RWPE1 (cell line): ENCODE measurements at places on chromosomes 1 and 21.
A peak's percentile ranks its signal among the peaks of the same experiment; 100 is the strongest.

GRCh38 chr1:231036416-231036815, 3.6 kb downstream of the FAM89A start:
- no peak for DNase-seq

DNA sequence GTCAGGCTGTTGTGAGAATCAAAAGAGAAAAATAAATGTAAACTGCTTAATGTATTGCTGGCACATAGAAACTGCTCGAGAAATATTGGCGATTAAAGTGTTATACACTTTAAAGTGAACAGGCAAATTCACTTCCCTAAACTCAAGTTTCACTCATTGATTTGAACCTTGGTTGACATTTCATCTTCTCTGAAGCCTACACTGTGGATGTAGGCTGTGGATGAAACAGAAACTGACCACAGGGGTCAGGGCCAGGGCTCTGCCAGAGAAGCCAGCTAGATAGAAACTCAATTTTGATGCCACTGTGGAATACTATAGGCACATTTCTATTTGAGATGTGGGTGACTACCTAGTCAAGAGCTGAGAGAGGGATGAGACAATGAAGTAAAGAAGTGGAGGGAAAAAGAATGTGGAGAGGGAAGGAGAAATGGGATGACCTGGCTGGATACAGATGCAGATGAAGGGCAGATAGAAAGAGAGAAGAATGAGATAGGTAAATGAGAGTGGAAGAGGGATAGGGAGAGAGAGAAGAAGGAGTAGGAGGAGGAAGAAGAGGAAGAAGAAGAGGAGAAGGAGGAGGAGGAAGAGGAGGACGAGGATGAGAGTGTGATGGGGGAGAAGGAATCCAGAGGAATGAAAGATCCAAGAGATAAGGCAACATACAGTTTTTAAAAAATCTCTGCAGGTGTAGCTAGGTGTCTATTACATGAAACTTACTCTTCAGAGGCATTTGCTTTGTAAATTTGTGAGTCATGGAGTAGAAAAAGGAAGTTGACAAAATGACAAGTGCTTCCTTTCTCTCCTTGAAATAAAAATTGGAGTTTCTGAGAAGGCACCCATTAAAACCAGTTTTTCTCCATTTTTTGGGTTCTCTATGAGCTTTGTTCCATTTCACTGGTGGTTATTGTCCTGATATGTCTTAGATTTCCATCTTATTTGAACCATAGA, 17.4 kb upstream of the CD1D start:
- no peak for DNase-seq

GRCh38 chr1:182392050-182393028, 749 bp upstream of the GLUL start:
- peak; percentile 17 for DNase-seq

- no peak for DNase-seq
Measured at GRCh38 chr1:20381961-20382360, 91.3 kb downstream of the VWA5B1 start.

DNA sequence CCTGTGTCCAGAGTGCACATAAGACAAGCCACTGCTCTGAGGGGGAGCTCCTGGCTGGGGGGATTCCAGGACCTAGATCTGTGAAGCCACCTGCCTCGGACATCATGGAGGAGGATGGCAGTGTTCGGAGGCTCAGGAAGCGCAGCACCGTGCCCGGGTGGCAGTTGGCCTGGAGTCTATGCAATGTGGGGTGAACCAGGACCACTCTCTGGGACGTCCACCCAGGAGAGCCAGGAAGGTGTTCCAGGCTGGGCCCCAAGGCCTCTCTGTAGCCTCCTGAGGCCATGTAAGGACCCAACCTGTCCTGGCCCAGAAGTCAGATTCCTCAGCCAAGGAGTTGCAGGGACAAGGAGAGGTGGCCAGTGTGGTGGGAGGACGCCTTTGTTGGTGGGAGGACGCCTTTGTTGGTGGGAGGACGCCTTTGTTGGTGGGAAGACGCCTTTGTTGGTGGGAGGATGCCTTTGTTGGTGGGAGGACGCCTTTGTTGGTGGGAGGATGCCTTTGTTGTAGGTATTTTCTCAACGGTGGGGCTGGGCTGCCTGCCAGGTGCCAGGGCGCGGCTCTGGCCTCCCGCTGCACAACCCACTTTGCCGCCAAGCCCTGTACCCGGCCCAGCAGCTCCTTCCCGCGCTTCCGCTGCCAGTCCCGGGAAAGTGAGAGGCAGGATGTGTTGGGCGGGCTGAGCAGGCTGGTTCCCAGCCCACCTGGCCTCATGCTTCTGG, 30.6 kb upstream of the BMP8B start:
- no peak for DNase-seq

DNA sequence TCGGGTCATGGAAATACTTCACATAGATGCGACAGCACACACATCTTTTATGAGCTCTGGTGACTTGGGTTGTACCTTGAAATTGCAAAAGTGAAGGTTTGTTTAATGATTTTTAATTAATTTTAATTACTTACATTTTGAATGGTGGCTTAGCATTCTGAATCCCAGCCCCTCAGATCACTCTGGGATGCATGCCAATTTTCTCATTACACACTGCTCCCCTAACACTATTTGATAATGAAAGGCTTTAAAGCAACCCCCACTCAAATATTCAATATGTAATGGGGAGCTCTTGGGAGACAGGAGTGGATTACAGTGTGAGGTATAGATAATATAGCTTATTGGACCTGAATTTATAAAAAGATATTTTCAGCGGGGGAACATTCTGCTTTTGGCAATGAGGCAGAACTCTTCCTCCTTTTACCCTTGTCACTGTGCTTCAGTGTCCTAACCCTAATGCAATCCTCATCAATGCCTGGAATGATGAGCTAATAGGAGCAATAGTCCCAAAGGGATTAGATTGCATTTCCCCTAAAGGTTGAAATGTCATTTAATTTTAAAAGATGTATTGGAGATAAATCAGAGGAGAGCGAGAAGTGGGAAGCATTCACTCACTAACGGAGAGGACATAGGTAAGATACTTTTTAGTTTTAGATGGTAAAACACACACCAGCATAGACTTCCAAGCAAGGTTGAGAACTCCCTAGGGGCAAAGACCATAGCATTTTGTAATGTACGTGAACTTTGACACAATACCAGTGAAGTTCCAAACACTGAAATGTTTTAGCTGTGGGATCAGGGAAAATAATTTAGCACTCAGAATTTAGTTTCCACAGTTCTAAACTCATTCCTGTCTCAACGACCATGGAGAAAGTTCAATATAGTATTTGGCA, 384.1 kb upstream of the PLXNA2 start:
- no peak for DNase-seq

GRCh38 chr1:77010937-77011336, 143.7 kb downstream of the ST6GALNAC5 start:
- DNase-seq, result no peak

DNA sequence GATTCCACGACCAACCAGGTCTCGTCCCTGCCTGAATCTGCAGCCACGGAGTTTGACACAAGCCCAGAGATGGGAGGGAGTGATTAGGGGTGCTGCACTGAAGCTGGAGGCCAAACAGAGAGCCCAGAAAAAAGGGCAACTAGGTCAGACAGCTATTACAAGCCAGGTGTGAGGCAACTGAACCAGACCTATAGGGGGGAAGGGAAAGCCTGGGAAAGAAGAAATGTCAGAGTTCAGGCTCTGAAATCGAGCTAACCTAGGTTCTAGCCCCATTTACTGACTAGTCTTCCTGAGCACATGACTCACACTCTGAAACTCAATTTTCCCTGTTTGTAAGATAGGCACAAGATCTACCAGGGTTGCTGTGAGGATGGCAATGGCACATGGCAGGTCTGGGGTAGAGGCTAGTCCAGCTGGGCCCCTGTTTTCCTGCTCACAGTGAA, 1.7 kb downstream of the DHCR24 start:
- no peak for DNase-seq

DNA sequence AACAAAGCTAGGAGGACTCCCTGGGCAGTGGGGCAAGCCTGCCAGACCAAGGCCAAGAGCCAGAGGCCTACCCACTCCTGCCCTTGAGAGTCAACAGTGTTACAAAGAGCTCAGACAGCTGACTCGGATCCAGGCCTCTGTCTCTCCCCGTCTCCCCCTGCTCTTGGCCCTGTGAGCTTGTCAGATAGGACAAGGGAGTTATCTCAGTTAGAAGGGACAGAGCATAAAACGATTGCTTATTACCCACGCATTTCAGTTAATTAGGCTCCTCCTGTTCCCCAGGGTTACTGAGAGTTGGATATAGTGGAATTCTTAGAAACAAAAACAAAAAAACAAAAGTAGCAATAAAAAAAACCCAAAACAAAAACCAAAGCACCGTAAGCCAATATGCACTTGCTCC, 1.3 kb downstream of the SLC41A1 start:
- no peak for DNase-seq

DNA sequence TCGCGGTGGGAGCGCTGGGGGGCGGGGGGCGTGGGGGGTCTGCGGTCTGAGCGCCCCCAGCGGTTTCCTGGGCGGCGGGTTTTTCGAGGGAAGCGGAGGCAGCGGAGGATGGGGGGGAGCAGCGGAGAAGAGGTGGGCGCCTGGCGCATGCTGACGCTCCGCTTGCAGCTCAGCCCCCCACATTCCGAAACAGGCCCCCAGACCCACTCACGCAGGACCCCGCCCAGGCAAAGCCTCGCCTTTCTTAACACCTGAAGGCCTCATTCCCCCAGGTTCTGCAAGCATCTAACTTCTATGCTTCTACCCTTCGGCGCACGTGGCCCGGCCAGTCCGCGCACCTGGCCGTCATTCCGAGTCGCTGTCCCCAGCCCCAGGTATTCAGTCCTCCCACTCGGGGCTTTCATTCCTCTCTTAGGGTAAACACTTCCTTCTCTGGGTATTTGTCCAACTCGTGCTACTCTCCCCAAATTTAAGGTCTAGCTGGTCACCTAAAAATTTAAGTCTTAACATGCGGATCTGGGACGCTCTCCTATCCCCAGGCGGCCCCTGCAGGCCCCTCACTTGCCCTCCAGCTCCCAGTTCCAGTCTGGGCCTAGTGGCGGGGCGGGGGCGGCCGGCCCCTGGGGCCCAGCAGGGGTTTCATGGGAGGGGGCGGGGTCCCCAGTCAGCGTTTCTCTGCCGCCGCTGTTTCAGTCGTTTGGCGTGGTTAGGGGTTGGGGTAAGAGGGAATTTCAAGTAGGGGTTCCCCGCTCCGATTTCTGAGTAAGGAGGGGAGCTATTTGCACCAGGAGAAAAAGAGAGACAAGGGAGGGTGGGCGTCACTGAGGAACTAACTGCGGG, 2.8 kb upstream of the ZBTB7B start:
- no peak for DNase-seq

GRCh38 chr1:27481994-27482620, 7.9 kb downstream of the WASF2 start:
- no peak for DNase-seq

DNA sequence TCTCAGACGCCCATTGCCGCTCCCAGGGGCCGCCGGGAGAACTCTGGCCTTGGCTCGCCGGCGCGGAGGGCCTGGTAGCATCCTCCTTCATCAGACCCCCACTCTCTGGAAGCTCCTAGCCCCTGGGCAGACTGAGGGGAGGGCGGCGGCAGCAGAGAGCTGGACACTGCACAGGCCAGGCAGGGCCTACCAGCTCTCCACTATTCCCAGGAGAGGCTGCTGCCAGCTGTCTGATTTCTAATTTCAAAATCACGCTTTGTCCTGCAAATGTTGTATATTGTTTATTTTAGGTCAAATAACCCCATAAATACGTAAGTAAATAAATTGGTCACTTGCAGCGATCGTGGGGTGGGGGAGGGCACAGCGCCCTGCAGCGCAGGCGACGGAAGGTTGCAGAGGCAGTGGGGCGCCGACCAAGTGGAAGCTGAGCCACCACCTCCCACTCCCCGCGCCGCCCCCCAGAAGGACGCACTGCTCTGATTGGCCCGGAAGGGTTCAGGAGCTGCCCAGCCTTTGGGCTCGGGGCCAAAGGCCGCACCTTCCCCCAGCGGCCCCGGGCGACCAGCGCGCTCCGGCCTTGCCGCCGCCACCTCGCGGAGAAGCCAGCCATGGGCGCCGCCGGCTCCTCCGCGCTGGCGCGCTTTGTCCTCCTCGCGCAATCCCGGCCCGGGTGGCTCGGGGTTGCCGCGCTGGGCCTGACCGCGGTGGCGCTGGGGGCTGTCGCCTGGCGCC, at the start of gene MTARC1:
Gene MTARC1, plus strand, starts transcription at position 577 of the 732 bp plus-strand sequence. Its CDS starts 32 bp downstream, at position 609.
- peak; percentile 68 for DNase-seq

GRCh38 chr21:17461014-17461413, 51.8 kb upstream of the CXADR start:
- peak; percentile 44 for DNase-seq

- no peak for DNase-seq
Measured at GRCh38 chr1:166905900-166906299, 29.8 kb upstream of the TADA1 start.

GRCh38 chr1:30475201-30475600, 248.2 kb downstream of the MATN1 start:
- no peak for DNase-seq

DNA sequence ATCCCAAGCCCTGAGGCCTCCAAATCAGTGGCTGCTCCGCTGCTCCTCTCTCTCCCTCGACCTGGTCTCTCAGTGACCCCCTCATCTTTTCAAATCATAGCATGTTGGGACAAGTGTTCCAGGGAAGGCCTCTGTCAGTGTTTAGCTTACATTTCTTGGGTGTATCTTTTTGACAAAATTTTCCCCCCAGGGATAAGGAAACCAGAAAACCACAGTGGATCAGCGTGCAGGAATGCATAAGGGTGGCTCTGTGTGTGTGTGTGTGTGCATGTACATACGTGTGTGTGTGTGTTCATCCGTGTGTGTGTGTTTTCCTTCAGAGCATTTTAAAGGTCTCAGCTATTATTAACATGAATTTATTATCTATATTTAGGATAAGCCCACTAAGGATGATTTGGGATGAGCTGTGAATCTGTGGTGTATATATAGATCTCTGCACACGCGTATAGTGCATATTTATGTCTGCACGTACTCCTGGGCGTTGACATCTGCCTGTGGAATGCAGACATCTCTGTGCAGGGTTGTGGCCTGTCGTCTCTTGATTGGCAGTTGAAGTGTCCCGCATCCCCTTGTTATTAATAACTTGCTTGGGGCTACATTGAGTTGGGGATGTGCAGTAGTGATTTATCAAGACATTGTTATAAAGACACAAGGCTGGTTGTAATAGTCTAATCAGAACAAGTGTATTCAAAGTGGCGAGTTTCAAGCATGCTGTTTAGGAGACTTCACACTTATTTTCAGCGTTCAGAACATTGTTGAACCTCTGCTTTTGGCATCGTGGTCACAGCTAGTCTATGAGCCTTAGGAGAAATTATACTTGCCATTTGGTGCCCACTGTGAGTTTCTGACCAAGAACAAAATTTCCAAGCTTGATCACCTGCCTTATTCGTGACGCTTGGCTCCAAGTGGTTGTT, 55.6 kb downstream of the GALNT2 start:
- DNase-seq, result peak; percentile 69

DNA sequence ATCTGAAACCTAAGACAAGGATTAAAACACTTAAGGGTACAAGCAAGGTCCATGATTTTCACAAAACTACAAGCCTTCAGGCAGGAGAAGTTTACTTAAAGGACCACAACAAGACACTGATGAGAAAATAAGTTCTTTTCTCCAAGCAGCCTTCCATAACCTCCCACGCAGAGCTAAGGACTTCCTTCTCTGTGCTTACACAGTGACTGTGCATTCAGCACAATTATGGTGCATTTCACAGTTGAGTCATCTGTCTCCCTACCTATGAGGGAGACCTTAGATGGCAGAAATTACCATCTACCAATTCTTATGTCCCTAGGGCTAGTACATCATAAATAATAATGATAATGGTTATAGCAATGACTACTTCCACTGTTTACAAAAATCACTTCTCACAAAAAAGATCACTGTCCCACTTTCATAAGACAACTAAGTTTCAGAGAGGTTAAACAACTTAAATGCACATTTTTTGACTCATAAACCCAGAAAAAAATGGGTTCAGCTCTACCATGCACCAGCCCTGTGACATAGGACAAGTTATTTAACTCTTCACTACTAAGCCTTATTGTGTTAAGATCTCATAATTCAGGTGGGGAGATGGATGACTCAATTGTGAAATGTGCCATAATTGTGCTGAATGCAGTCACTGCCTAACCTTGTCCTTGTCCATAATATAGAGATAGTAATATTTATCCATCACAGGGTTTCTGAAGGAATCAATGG, 45.3 kb downstream of the TARBP1 start:
- peak; percentile 46 for DNase-seq
